ENCODE measurements at places on chromosomes 13 and 19.

GRCh38 chr13:92444244-92444643 is 782.4 kb upstream of the GPC6 start:
- no peak for DNase-seq

DNA sequence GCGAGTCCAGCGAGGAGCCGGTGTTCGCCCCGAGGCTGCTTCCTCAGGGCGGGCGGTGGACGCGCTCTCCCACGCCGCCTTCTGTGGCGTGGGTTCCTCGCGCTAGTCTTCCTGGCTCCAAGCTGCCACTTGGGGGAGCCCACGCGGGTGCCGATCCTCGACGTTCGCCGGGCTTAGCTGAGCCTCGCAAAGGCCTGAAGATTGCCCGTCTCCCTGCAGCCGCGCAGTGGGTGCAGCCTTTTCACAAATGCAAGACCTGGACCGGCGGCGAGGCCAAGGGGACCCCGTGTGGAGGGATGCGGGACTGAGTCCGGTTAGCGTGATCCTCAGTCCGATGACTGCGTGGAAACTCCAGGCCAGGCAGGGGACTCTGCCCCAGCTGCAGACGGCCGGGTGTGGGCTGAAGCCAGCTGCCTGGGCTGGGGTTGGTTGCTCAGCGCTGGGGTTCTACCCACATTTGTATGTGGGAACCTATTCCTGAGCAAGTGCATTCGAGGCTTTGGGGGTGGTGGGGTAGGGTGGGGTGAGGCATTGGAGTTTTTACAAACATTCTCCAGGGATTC is 16.6 kb upstream of the LRP3 start:
- DNase-seq, result no peak

DNA sequence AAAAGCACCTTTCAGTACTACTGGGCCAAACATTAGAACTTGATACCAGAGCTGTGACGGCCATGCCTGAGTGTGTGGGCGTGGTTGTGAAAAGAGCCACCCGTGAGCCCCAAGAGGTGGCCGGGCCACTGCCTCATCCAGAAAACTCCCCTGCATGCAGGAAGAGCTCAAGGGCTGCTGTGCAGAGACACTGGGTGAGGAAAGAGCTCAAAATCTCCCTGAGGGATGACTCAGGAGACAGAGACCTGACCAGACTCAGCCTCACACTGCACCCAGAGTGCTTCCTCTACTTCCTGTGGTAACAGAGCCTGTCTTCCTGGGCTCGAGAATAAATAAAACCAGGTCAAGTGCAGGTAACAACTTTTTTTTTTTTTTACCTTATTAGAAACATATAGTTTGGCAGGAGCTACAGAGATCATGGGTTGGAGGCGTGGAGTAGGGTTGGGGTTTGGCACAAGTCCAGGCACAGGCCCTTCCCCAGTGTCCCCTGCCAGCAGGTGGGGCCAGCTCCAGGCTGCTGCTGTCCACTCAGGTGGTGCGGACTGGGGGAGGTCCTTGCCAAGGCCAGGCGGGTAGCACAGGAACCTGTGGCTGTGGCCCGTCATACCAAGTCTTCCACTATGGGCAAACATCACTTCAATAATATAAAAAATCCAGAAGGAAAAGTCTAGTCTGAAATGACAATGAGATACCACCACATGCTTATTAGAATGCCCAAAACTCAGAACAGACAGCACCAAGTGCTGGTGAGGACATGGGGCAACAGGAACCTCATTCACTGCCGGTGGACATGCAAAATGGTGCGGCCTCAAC is 25.5 kb downstream of the ELL start:
- no peak for DNase-seq

DNA sequence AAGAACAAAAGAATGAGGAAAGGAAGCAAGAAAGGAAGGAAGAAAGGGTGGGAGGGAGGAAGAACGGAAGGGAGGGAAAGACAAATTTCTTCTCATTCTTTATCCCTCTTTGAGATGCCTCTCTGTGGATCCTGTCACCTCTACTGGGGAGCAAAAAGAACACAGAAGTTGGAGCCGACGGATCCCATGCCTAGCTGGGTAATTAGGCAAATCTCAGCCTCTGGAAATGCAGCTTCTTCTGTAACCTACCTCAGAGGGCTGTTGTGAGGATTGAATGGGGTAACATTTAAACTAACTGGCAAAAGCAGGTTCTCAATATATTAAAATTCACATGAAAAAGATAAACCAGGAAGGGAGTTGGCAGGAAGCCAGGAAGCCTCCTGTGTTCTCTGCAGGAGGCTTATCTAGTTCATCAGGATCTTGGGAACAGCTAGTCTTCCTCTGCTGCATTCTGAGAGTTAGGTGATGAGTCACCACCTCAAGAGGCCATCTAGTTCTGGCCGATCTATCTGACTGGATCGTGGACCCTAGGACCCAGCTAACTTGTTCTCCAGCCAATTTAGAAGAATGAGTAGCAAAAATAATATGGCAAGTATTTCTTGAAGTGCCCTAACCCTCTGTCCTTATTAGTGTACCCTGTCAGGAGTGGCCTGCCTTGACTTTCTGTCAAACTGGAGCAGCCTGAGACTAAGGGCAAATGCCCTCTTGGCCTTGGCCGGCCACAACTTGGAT is 15.2 kb upstream of the CPB2 start:
- DNase-seq, result no peak

GRCh38 chr13:106311004-106311403 is 224.5 kb downstream of the EFNB2 start:
- no peak for DNase-seq

GRCh38 chr13:30618186-30618929 is 638 bp downstream of the USPL1 start:
- DNase-seq, result no peak

DNA sequence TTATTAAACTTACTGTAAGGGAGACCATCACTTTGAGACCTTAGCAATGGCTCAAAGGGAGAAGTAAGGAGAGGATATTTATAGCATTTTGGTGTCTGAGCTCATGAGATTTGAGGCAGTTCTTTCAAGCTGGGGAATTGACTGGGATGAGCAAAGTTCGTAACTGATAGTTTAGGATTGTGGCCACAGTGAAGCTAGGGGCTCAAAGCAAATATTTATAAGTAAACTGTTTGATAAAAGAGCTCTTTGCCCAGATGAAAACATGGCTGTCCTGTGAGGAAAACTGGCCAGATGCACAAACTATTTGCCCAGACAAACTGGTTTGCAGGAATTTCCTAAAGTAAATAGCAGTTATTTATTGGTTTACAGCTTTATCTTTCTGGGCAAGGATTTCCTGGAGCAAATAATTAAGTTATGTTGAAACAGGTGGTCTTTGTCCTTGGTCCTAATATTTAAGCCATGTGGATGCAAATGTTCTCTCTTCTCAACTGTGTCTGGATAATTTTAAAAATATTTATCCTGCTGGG is 59.7 kb upstream of the TMTC4 start:
- DNase-seq, result no peak

DNA sequence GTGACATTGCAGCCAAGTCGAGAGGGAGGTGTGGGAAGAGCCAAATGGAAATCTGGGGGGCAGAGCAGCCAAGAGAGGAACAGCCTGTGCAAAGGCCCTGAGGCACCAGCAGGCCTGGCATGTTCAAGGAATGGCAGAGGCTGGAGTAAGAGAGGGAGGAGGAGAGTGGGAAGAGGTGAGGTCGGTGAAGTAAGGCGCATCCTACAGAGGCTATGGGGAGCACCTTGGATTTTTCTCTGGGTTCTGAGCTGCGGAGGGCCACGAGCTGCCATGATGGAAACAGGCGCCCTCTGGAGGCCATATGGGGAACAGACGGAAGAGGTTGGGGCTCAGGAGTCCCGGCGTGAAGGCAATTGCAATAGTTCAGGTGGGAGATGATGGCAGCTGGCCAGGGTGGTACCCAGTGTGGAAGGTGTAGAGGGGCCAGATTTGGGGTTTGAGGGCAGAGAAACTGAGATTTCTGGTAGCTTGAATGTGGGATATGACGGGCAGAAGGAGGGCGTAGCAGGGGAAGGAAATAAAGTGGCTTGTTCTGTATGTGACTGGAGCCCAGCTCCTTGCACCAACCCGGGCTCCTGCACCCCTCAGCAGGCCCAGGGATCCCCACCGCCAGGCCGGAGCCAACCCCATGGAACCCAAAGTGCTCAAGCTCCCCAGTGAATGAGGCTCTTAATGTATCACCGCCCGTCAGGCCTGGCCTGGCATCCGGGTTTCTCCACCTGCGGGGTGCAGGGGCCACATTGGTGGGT is 20.5 kb upstream of the STRN4 start:
- DNase-seq, result no peak

DNA sequence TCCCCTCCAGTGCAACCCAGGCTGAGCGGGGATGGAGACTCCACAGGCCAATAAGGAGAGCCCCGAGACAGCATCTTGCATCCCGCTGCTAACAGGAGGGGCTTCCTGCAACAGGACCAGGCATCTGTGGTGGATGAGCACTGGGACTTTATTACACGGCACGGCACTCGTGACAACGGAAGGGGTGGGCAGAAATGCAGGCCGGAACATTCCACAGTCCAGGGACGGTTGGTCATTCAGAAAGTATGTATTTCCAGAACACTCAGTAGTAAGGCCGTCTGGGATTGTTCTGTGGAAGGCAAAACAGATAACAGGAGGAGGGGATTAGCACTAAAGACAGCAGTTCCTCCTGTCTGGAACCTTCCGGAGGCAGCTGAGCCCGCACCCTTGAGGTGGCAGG is 3.3 kb upstream of the TM6SF2 start:
- DNase-seq, result no peak

DNA sequence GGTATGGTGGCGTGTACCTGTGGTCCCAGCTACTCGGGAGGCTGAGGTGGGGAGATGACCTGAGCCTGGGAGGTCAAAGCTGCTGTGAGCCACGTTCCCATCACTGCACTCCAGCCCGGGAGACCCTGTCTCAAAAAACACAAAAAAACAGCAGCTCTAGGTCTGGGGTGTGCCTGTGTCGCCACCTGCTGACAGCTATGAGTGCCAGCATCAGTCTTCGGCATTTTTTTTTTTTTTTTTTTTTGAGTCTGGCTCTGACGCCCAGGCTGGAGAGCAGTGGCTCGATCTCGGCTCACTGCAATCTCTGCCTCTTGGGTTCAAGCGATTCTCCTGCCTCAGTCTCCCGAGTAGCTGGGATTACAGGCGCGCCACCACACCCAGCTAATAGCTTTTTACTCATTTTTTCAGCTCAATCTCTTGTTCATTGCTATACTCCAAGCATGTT is 10.1 kb downstream of the AP2S1 start:
- DNase-seq, result no peak

GRCh38 chr19:11138601-11139300 is 16.8 kb downstream of the SPC24 start:
- no peak for DNase-seq

GRCh38 chr19:54523403-54523802 is 20.8 kb downstream of the LAIR2 start:
- DNase-seq, result no peak

- DNase-seq, result no peak
These were observed 2.8 kb downstream of the ZNF536 start for GRCh38 chr19:30374865-30375552.

DNA sequence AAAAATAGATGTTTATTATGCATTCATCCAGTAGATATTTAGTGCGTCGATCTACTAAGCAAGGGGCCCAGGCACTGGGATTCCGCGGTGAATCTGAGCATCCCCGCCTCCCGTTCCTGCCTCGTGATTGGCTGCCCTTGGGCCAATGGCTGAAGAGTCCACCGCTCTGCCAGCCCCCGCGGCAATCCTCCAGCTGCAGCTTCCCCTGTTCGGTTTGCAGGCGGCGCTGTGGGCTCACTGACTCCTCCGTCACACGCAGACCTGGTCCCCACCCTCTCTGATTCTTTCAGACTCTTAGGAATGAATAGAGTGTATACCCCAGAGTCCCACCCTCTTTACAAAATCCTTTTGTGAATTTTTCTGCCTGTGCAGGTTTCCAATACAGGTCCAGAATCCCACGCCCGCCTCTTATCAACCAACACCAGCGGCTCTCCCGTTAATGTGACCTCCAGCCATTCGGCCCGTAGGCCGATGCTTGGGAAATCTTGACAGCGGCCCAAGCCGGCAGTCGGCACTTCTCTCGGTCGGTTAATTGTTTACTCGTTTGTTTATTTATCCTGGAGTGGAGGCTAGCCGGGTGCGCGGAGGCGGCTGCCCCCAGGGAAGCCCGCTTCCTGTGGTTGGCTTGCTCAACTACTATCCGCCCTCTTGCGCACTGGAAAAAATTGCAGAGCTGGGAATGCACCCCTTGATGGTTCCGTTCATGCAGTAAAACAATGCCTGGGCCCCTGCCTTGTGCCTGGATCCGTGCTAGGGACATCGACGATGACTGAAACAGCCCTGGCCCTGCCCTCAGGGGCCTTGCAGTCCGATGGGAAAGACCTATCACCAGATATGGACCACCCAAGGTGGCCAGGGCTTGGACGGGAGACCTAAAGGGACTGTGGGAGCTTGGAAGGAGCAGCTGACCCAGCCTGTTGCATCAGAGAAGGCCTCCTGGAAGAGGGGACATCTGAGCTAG is 4.5 kb upstream of the ARHGAP35 start:
- peak; percentile 92 for DNase-seq

DNA sequence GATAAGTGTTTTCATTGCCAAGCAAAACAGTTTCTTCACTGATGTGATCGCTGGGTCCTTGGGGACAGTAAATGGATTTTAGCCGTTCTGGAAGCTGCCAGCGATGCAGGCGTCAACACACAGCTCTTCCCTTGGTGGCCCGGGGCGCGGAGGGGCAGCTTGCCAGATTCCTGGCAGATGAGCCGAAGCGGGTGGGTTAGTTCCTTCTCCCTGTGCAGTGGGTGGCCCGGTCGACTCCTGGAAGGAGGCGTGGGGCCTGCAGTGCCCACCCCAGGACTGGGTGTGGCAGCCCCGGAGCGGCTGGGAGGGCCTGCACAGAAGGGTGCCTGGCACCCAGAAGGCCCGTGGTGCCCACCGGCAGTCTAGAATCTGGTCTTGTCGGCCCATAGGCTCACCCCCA is 69.0 kb downstream of the KDM4B start:
- DNase-seq, result no peak

DNA sequence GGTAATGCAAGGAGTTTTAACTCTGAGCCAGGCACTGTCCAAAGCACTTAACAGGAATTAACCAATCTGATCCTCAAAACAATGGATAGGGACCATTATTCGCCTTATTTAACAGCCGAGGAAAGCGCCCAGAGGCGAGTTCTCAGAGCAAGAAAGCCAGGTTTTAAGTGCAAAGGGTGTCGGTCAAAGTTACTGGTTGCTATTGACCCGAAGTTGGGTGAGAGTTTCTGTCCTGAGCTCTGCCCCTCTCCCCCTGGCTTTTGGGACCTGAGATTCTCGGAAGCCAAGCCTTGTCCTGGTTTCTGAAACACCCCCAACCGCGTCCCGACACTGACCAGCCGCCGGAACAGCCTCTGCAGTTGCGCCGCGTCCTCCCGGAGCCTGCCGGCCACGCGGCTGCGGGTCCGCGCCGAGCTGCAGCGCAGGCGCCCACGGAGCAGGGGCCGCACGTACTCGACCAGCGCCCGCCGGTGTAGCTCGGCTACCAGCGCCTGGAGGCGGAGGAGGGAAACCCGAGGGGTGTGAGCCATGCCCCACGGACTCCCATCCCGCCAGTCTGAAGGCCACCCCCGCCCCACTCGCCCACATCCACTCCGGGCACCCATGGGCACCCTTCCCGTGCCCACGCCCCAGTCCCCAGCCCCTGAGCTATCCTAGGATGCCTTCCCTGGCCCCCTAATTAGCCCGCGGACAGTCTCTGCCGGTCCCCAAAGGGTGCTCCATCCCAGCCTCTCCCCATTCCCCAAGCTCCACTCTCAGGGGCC is 27.8 kb downstream of the EXOC3L2 start:
- DNase-seq, result no peak

GRCh38 chr13:51556740-51557139 is 27.5 kb upstream of the WDFY2 start:
- no peak for DNase-seq

Data from AG09319 (cell line).